Foreskin fibroblast (primary cell): ENCODE measurements at places on chromosomes 3 and 15.

- no peak for DNase-seq
Measured at GRCh38 chr15:91357011-91357410, 257.0 kb downstream of the SV2B start.

- DNase-seq, result peak; percentile 16
Measured at GRCh38 chr3:194906229-194906629, 220.5 kb downstream of the FAM43A start.

- DNase-seq, result no peak
Measured at GRCh38 chr3:58116161-58116955, 94.4 kb downstream of the DNASE1L3 start.

GRCh38 chr15:33963831-33964664 lies 4.2 kb upstream of the CHRM5 start:
- DNase-seq, result peak; percentile 57

DNA sequence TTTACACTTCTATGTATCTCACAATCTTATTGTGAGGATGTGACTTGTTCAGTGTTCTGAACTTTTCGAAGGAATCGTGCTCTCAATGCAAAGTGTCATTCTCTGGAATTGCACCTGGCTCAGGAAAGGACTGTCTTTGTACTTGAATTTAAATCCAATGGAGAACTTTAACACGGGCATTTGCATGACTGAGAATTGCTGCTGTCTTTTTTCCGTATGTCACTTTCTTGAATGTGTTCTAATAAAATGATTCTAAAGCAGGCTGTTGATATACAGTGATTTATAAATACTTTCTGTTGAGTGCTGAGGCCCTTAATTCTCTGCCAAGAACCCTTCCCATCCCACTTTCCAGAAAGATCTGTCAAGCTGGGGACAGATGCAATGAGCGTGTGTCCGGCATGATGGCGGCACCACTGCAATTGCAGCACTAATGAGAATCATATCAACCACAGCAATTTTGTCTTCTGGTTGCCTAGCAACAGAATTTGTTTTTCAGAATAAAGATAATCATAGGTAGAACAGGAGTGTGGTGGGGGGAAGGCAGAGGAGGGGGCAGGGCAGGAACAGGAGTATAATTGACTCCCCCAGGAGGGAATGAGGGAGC lies 210.6 kb upstream of the UMPS start:
- DNase-seq, result no peak

DNA sequence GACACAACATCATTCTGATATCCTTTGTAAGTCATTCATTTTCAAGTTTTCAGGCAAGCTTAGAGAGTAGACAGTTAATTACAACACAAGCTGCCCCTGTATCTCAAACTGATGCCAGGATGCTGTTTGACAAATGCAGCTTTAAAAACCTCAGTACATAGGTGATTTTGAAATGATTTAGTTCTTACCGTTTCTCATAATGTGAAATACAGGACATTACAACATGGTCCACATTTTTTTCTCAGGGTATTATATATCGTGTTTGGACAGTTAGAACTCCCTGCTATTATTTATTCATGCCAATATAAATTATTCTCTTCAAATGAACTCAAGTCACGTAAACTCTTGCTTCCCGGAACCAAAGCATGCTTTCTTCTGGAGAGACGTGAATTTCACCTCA lies 1013.9 kb downstream of the EPHA3 start:
- DNase-seq, result no peak

DNA sequence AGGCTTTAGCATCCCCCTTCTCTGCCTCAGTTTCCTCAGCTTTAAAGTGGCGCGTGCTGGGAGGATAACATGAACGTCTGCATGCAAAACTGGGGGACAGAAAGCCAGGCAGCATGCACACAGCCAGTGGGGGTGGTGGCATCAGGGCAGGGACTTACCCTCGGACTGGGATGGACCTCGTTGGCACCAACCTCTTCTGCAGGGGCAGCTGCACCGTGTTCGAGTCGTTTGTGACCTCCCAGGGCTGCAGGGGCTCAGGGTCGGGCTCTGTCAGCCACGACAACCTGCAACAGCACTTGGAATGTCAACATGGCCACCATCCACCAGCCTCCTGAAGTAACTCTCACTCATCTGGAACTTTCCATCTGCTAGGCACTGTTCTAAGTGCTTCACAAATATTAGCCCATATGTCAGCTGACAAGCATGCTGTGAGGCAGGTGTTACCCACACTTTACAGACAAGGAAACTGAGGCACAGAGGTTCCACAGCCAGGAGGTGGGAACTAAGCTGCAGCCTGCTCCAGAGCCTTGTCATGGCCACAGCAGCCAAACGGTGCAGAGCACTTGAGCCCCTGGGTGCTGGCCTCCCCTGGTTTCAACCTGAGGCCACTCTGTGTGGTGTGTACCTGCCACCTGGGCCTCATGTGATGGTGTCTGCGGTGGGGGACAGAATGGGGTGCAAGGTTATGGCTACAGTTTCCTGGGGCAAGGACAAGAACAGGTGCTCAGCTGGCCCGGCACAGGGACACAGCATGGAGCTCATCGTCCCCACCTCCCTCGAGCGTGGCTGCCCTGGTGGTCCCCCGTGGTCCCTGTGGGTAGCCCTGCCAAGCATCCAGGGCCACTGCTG lies 6.7 kb downstream of the C3orf22 start:
- no peak for DNase-seq

- no peak for DNase-seq
Measured at GRCh38 chr3:123778991-123779622, 105.0 kb downstream of the MYLK start.

GRCh38 chr3:126364731-126365301 lies 7.6 kb upstream of the KLF15 start:
- no peak for DNase-seq

DNA sequence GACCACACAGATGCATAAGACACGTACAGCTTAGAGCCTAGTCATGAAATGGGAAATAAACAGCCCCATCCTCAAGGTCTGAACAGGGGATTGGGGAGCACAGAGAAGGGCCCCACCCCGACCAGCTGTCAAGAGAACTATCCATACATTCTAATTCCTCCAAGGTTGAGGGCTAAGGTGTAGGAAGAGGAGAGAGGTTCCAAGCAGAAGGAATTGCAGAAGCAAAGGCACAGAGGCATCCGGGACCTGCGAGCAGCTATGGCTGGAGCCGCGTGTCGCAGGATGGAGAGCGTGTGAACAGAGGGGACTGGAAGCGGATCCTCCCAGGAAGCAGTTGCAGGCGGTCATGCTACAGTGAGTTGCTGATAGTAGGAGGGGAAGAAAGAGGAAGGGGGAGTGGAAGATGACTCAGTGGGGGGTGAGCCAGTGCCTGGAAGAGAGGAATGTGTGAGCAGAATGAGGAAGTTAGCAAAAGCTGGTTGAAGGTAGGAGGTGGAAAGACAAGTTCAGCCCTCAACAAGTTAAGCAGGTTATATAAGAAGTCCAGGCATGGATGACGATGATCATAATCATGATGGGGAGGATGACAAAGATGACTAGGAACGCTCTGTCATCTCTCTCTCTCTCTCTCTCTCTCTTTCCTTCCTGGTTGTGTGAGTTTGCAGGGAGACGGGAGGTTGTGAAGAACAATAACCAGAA lies 89.7 kb downstream of the LIPC start:
- peak; percentile 67 for DNase-seq

GRCh38 chr15:38565287-38565670 lies 665 bp upstream of the RASGRP1 start:
- no peak for DNase-seq

DNA sequence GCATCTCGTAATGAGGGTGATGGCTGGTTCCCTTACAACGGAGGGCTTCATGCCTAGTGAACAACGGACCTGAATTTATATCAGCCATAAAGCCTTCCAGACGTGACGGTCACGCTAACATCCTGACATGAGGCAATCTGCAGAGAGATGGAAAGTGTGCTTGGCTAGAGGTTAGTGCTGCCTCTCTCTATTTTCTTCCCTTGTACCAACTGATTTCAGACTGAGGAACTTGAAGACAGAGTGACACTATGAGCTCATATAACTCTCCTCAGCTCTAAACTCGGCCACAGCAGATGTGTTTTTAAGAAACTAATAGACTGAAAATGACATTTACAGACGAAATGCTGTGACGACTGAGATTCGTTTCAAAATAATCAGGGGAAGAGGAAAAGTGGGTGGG lies 122.4 kb downstream of the XXYLT1 start:
- DNase-seq, result no peak

GRCh38 chr15:99084965-99085364 lies 19.9 kb upstream of the SYNM start:
- DNase-seq, result no peak

DNA sequence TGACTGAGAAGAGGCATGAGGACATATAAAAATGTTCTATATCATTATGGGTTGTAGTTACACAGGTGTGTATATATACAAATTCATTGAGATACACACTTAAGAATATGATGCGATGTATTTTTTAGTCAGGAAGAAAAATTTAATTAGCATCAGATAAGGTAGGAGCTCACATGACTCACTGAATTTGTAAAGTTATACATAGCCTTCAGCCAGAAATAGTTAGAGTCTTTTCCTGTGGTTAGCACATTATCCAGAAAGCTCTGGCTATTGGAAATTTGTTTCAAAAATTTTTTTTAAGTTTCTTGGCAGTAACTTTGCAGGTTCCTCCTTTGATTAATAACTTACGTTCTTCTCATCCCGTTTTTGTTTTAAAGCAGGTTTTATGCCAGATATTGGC lies 88.6 kb downstream of the STT3B start:
- no peak for DNase-seq

GRCh38 chr3:8673083-8673737 lies 28.6 kb upstream of the SSUH2 start:
- no peak for DNase-seq

DNA sequence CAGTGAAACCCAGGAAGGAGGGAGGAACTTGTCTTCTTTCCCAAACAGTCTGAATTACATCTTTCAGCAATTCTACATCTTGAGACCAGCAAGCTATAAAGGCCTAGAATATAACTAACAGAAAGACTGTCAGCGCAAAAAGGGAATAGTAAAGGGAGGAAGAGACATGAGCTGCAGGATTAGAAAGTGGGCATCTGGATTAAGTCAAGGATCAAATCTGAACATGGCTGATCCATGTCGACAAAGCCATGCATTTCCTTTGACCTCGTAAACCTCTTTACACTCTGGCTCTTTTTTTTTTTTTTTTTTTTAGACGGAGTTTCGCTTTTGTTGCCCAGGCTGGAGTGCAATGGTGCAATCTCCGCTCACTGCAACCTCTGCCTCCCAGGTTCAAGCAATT lies 35.4 kb upstream of the KCNMB3 start:
- DNase-seq, result no peak

DNA sequence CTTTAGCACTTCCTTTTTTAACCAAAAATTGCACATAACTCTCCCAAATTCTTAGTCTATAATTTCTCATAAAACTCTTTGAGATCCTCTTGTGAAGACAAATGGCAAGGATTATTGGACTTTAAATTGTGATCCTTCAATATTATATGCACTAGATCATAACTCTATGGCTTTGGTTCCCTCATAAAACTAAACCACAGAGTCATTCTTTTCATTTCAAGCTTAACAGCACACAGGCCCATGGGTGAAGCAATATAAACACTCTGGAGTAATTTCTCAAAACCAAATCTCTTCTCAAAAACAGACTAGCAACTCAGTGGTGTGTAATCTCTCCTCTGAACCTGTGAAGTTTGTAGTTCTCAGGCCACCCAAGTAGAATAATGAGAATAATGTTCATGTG lies 171.0 kb upstream of the NECTIN3 start:
- peak; percentile 64 for DNase-seq

DNA sequence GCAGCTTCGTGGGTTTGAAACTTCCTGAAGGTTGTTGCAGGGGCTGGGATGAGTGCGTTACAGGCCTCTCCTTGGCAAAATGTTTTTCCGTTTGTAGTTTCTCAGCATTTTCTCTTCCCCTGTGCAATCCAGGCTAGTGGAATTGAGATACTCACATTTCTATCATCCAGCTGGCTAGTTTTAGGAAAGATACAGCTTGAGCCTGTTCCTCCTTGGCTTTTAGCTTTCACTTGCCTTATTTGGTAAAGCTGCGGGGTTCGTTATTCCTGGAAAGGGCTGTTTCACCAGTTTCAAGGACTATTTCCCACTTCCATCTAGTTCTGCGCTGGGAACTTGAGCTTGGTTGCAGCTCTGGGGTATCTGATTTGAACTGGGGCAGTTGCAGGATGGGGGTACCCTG lies 90.3 kb downstream of the ITPR1 start:
- no peak for DNase-seq

DNA sequence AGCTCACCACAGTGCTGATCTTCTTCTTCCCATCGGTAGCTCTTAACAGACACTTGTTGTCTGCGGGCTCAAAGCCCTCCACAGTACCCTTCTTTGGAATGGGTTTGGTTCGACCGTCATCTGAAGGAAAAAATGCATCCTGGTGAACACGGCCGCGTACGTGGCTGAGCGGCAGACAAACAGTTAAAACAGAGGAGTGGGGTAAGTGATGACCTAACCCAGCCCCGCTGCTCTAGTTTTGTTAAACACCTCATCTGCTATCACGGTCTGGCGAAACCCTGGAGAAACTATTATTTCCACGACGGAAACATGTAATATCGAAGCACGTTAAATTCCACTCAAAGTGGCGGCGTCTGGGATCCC lies 725 bp downstream of the SRP14 start:
- no peak for DNase-seq

- no peak for DNase-seq
Measured at GRCh38 chr3:106797461-106797860, 579.8 kb upstream of the CCDC54 start.

DNA sequence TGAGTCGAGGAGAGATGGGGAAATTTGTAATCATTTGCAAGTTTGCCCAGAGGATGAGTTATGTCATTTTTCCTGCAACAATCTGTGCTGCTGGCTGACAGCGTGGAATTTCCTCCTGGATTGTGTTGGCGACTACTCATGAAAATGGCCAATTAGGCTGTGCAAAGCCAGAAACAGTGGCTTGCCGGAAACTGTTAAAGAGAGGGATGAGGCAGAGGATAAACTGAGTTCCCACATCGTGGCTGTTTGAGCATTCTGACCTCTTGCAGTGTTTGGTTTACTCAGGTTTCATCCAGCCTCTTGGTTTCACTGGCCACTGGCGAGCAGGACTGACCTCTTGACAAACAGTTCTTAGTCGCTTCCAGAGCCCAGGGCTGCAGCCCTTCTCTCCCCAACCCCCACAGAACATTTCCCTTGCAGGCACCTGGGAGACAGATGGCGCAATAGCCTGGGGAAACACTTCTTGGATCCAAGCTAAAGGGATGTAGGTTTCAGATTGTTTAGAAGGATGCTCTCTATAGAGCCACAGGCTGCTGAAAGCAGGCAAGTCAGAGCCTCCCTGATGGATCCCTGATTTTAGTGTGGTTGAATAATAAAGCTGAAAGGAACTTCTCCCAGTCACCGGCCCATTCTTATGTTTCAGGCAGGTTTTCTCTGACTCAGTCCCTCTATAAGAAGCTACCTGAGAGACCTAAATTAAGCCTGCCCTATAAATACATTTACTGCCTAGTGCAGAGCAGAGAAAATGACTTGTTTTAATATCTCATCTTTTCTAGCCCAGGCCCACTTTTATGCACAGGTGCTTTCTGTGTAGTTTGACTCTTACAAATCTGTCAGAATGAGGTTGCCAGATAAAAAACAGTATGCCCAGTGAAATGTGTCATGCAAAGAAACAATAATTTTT lies 92.8 kb upstream of the UBE2E1 start:
- DNase-seq, result peak; percentile 85
